ENCODE measurements at places on chromosomes 11 and 22. TPM values are rescaled to one million over a fixed set of nuclear protein-coding genes. Genes with fewer than 3 reads are reported as not detected.

Gene KLHL35
- 0.26 TPM for total RNA-seq

Gene LRRC74B
- not detected for total RNA-seq

Gene MIAT
- total RNA-seq, result 23.6 TPM

Gene ADM2
- total RNA-seq, result 4.2 TPM

Gene LARGE1
- total RNA-seq, result 0.58 TPM

Gene KRTAP5-10
- total RNA-seq, result not detected

Gene NXPE4
- not detected for total RNA-seq

Gene NRXN2
- 0.34 TPM for total RNA-seq

Gene CABP4
- 1.9 TPM for total RNA-seq

Gene ADORA2A
- 20.4 TPM for total RNA-seq

Gene MS4A18
- not detected for total RNA-seq

Gene FIBIN
- total RNA-seq, result not detected

Gene SPON1
- 0.42 TPM for total RNA-seq

Gene PKP3
- total RNA-seq, result 0.13 TPM

Gene SYTL2
- total RNA-seq, result 31.2 TPM

Gene KCNJ1
- not detected for total RNA-seq

Gene YAP1
- not detected for total RNA-seq

Gene RAG1
- 0.08 TPM for total RNA-seq

Gene SCGB1D2
- total RNA-seq, result not detected

Gene FERMT3
- 281 TPM for total RNA-seq

Gene HEPHL1
- not detected for total RNA-seq

Gene SLC6A5
- not detected for total RNA-seq

Gene MPEG1
- not detected for total RNA-seq

Gene CYP2D6
- total RNA-seq, result 3.6 TPM

Gene C11orf52
- total RNA-seq, result not detected

Gene PPP6R3
- 114 TPM for total RNA-seq

Gene CSF2RB
- total RNA-seq, result 1.4 TPM

All from activated CD8-positive, alpha-beta T cell treated with anti-CD3 and anti-CD28 coated beads, Interleukin-2, amount 10 ng/mL, durations not matched to agents 7 days and 5 days (primary cell).